Subcutaneous adipose tissue (tissue), 4 donors: ENCODE measurements at places on chromosomes 3 and 15. TPM values are rescaled to one million over a fixed set of nuclear protein-coding genes. Genes with fewer than 3 reads are reported as not detected.

The ARPP21 gene
- not detected for total RNA-seq

The CLDN18 gene
- not detected for total RNA-seq

The GATM gene
- total RNA-seq, result 28.6 TPM

The TIMP4 gene
- 97.2 TPM for total RNA-seq

The GHRL gene
- total RNA-seq, result 11.3 TPM

The HGD gene
- total RNA-seq, result 0.68 TPM
